ENCODE measurements at places on chromosomes 4 and X.
A peak's percentile ranks its signal among the peaks of the same experiment; 100 is the strongest.

DNA sequence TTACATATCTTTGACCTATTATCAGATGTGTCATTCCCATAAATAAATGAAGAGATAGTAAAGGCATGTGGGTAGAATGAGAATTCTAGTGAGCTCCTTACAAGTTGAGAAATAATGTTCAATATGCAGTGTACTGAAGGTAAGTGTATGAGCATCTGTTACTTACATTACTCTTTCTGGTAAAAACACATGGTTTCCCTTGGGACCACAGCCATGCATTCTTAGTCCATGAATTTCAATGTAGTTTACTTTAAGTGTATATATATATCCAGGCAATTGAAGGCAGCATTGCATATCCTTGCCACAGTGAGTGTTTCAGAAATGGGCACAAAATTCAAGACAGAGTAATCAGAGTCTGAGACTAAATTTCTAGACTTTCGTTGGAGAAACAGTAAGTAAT, 277.2 kb downstream of the CXXC4 start:
- no peak for DNase-seq

- peak; percentile 11 for DNase-seq
These were observed 38.0 kb downstream of the CTBP1 start for GRCh38 chr4:1210971-1211370.

DNA sequence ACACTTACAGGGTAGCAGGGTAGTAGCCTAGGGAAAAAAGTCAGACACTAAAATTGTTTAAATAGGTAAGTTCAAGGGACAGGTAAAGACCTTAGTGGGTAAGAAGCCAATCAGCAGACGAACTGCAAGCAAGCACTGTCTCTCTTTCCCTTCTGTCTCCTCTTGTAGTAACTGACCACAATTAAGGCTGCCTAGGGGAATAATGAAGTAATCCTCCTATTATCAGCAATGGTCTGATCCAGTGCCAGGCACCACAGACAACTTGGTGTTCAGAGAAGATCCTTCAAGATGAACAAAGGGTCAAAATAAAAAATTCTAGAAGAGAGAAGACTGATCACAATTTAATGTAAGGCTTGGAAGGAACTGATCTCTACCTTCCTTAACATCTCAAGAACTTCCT, 62.9 kb downstream of the ELOVL6 start:
- DNase-seq, result no peak

DNA sequence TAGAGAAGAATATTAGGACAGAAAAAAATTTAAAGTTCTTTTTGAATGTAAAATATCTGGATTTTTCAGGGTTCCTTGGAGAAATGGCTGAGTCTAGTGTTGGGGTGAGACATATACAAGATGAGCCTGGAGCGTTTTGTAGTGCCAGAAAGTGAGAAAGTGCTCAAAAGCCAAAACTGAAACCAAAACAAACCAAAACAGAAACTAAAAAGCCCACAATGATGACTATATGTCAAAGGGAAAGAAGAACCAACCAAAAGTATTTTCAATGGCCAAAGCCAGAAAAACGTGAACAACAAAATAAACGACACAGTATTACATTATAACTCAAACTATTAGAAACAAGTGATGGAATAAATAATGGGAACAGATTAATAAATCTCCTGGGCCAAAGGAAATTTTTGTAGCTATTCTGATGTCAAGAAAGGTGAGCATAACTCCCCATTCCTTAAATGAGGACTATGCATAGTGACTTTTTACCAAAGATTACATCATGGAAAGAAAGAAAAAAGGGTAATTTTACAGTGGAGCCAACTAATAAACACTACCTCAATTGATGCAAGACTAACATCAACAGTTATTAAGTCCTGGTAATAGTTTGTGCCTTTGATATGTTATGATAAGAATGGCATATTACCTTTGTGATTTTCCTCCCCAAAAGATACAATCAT, 1137.6 kb downstream of the C4orf33 start:
- DNase-seq, result no peak

DNA sequence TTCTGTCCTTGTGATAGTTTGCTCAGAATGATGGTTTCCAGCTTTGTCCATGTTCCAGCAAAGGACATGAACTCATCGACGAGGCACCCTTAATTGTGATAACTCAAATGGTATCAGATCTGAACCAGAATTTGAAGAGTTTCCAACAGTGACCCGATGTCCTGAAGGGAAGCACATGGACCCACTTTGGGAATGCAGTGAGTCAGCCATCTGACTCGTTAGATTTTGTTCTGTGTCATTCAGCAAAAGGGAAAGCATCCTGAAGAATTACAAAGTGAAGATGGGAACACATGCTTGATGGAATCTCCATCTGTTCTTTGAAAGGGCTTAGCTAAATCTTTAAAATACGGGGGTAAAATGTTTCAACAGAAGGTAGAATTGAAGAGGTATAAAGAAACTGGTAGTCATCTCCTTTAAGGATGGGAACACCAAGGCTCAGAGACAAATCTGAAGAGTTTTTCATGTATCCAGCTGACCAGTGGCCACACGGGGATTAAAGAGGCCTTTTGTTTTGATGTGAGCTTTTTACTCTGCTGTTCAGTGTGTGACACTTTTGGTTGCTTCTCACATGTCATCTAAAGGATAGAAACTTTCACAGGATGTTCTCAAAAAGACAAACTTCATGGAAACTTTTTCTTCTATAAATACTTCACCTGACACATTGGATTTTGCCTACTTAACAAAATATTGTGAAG, 393.8 kb downstream of the INPP4B start:
- DNase-seq, result no peak

DNA sequence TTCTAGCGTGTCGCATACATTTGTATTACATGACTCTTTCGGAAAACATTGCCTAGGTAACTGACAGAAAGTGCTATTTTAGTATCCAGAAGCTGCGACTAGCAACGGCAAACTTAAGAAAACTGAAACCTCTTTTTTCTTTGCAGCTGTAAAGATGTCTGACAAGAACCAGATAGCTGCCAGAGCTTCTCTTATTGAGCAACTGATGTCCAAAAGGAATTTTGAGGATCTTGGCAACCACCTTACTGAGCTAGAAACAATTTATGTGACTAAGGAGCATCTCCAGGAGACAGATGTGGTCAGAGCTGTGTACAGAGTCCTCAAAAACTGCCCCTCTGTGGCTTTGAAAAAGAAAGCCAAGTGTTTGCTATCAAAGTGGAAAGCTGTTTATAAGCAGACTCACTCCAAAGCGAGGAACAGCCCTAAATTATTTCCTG, 9.4 kb downstream of the TCEANC start:
- no peak for DNase-seq

DNA sequence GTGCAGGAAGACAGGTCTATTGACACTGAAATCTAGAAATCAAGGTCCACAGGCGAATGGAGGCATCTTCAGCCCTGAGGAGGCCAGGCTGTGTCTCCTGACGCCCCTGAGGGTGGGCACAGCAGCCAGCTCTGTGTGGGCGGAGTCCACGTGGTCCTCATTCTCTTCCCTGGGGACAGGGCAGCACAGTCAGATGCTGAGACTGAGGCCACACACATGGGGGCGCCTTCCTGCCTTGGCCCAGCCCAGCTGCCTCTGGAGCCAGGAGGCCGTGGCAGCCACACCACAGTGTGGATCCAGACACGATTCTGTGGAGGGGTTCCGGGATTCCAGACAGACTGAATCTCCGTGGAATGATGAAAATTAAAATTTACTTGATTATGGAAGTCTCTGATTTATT, 20.8 kb downstream of the FGFR3 start:
- DNase-seq, result no peak

- no peak for DNase-seq
These were observed 27.8 kb downstream of the FRYL start for GRCh38 chr4:48752246-48752645.

- no peak for DNase-seq
These were observed 616.2 kb upstream of the AADAT start for GRCh38 chr4:170705907-170706306.

DNA sequence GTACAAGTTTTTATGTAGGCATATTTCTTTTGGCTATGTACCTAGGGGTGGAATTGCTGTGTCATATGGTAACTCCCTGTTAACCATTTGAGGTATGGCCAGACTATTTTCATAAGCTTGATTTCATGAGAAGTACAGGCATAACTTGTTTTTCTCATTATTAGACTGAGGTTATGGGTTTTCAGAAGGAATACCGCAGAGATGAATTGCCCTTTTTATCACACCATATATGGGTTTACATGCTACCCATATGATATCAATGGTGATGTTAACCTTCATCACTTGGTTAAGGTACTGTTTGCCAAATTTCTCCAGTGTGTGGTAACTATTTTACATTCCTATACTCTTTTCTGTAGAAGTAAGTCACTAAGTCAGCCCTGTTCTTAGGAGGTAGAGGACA, 23.5 kb downstream of the RAB40A start:
- no peak for DNase-seq

DNA sequence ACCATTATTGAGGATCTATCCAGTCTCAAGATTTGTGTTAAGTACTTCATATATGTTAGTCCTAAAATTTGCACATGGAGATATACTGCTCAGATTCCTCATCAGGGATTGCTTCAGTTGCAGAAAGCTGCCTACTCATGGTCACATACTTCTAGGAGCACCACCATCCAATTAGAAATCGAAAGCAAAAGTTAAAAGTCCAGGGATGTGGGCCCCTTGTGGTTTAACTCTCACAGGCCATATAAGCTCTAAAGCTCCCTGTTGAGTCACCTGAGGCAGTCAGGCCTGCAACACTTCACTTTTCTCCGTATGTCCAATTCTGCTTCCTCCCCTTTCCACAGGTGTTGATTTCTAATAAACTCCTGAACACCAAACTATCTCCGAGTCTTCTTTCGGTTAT, 84.2 kb downstream of the CNOT6L start:
- peak; percentile 23 for DNase-seq

GRCh38 chr4:108315694-108316093, 147.0 kb upstream of the LEF1 start:
- DNase-seq, result no peak

DNA sequence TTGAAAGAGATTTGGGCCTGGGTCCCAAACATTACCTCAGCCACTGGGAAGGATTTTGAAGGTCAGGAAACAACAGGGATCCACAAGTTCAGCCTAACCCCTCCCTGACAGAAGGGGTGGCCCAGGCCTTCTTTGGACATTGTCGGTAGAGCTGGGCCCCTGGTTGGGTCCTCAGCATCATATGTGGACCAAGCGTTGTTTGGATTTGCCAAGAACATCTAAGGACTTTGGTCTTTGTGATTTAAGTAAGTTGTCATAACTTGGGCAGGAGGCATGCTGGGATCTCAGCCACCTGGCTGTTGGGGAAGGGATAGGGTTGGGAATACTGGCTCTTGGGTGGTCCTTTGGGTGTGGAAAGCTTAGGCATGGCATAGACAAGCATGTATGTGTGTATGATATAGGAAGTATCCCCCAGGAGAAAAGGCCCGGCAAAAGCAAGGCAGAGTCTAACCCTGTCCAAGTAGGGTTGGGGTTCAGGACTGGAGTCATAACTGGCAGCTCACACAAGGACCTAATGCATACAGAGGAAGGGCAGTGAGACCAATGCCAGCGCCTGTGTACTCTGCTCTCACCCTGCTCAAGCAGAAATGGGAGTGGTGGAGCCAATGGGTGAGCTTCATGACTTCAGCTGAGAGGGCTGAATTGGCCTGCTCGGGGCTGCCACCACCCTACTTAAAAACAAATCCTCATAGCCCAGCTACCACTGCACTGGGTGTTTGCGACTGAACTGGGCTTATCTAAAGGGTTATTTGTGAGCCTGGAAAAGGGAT, 102.8 kb downstream of the RTL5 start:
- no peak for DNase-seq

GRCh38 chr4:20831746-20832145, 131.5 kb downstream of the PACRGL start:
- DNase-seq, result no peak

DNA sequence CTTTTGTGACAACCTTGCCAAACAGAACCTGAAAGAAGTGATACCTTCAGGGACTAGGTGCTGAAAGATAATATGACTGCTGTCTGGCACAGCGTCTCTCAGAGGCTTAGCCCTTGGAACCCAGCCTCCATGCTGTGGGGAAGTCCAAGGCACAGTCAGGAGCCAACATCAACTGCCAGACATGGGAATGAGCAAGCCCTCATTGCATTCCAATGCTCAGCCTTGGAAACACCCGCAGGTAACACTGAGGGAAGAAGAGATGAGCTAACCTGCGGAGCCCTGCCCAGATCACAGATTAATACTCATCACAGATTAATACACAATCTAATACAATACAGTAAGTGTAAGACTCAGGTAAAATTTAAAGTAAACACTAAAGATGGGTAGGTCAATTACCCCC, 31.5 kb downstream of the LDB2 start:
- DNase-seq, result no peak

GRCh38 chrX:154433605-154434004, 3.3 kb upstream of the GDI1 start:
- DNase-seq, result no peak

DNA sequence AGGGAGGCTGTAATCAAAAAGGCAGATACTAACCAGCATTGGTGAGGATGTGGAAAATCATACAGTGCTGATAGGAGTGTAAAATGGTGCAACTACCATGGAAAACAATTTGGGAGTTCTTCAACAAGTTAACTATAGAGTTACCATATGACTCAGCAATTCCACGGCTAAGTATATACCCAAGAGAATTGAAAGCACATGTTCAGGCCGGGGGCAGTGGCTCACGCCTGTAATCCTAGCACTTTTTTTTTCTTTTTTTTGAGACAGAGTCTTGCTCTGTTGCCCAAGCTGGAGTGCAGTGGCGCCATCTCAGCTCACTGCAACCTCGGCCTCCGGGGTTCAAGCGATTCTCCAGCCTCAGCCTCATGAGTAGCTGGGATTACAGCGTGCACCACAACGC, 15.0 kb upstream of the CD99L2 start:
- DNase-seq, result no peak

DNA sequence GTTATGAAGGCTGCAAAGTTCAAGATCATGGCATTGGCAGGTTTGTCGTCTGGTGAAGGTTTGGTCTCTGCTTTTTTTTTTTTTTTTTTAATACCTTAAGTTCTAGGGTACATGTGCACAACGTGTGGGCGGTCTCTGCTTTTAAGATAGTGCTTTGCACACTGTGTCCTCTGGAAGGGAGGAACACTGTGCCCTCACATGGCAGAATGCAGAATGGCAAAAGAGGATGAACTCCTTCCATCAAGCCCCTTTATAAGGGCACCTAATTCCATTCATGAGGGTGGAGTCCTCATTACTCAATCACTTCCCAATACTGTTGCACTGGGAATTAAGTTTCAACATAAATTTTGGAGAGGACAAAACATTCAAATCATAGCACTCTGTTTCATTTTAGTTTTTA, 101.4 kb downstream of the GLRA2 start:
- DNase-seq, result no peak

- no peak for DNase-seq
These were observed 17.7 kb downstream of the SPON2 start for GRCh38 chr4:1154523-1155182.

- DNase-seq, result no peak
These were observed 57.2 kb downstream of the CPZ start for GRCh38 chr4:8649631-8650361.

GRCh38 chrX:154797006-154797405, 8.3 kb downstream of the MPP1 start:
- no peak for DNase-seq
